Spleen (tissue), 13 donors: ENCODE measurements at places on chromosomes 7 and 10. TPM values are rescaled to one million over a fixed set of nuclear protein-coding genes. Genes with fewer than 3 reads are reported as not detected.

DNA sequence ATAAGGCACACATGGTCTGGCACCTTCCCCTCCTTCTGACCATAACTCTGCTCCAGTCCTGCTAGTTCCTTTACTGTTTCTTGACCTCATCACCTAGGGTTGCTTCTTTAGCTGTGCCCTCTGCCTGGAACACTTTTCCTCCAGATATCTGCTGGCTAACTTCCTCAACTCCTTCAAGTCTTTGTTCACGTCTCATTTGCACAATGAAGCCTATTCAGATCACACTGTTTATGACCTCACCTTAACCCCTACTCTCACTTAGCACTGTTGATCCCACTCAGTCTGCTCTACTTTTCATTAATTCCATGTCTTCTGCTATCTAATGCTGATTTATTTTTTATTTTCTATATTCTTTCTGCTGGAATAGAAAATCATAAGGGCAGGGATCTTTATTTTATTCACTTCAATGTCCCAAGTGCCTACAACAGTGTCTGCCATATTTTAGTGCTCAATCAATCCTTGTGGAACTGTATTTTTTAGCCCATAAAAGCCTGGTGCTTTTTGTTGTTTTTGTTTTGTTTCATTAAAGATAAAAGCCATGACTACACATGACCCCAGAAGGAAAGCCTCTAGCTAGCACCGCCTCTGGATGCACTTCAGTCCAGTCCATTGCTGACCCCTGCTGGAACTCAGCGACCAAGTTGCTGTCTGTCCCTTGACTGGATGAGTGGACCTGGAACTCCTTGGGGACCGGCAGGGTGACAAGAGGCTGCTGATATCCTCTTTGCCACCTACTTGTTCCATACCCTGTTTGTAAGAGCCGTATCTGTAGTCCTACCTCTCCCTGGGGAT is 12.3 kb downstream of the KLF14 start:
- peak; percentile 76 for DNase-seq
- no peaks in the 10 kb centered on the region for H3K36me3 ChIP-seq
- H3K27ac ChIP-seq, result no peak overlapping the region

DNA sequence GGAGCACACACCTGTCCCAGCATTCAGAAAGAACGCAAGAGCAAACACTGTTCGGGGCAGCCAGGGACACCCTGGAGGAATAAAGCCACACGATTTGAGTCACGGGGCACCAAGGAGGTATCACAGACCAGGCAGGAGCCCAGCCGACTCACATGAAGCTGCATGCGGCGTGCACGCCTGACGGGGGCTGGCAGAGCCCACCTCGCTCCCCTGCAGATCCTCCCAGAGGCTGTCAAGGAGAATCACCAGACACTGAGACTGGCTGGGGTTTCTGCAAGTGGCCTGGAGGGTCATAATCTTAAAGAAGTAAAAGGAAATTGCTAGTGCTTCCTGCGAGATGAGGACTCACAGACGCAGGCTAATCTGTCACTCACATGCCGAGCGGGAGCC is 61.6 kb downstream of the TCERG1L start:
- H3K27me3 ChIP-seq, result no peaks in the 10 kb centered on the region
- no peaks in the 10 kb centered on the region for H3K36me3 ChIP-seq
- peak; percentile 56 for DNase-seq
- H3K27ac ChIP-seq, result no peak overlapping the region
- no peaks in the 10 kb centered on the region for H3K4me1 ChIP-seq

DNA sequence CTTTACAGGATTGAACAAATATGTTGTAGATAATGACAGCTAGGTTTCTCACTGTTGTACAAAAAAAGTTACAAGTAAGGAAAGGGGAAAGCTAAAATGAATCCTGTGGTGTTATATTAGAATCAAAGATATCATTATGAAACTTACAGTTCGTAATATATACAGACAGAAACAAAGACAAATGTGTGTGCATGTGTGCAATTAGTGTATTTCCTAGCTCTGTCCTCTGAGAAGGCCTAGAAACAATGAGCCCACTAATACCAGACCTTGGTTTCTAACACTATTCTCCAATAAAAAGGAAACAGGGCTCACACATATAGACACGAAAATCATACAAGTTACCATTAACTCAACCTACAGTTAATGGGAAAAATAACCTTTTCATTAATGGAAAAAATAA is 8.0 kb downstream of the KDM7A start:
- H3K27ac ChIP-seq, result no peak overlapping the region
- DNase-seq, result no peak
- no peak overlapping the region for H3K4me3 ChIP-seq
- no peaks in the 10 kb centered on the region for H3K27me3 ChIP-seq
- H3K36me3 ChIP-seq, result no peaks in the 10 kb centered on the region

DNA sequence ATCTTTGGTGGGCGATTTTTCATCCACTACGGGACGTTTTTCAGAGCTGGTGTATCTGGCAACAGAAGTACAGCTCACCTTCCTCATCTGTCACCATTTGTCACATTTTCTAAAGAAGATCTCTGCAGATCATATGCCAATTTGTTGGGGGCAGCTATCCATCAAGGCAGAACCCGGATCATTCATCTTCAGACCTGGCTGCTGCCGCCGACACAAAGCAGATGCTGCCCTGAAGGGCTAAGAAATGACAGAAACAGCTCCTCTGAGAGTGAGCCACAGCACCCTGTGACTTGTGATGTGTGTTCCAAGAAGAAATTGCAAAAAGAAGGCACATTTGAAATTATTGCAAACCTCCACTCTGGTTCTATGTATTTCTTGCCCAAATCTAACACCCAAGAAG is 290.9 kb downstream of the GFRA1 start:
- no peak overlapping the region for H3K27ac ChIP-seq
- no peak overlapping the region for H3K4me3 ChIP-seq
- no peaks in the 10 kb centered on the region for H3K27me3 ChIP-seq
- DNase-seq, result no peak
- no peaks in the 10 kb centered on the region for H3K36me3 ChIP-seq
- H3K4me1 ChIP-seq, result no peaks in the 10 kb centered on the region

STEAP1B gene
- 7.4 TPM for polyA plus RNA-seq
